Right cardiac atrium (tissue), 5 donors: ENCODE measurements at places on chromosomes 13 and 19.

GRCh38 chr19:30492586-30493270, 120.5 kb downstream of the ZNF536 start:
- no peak for DNase-seq

DNA sequence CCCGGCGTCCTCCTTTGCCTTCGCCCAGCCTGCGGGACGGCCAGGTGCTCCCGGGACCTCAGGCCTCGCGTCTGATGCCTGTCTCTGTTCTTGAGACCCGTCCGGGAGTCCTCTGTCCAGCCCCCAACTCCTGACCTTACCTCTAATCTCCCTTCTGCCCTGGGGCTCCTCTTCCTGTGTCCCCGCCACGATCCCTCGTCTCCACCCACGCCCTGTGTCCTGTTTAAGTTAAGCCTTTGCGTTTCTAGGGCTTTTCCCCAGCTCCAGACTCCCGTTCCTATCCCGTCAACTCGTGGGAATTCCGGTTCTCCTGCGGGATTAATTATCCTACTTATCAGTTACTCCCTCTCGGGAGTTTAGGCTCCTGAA, 686 bp downstream of the LENG8 start:
- no peak for DNase-seq

GRCh38 chr13:35549481-35549880, 73.0 kb upstream of the MAB21L1 start:
- DNase-seq, result no peak

- no peak for DNase-seq
Observed at GRCh38 chr13:30867089-30867669, 38.9 kb upstream of the MEDAG start.

DNA sequence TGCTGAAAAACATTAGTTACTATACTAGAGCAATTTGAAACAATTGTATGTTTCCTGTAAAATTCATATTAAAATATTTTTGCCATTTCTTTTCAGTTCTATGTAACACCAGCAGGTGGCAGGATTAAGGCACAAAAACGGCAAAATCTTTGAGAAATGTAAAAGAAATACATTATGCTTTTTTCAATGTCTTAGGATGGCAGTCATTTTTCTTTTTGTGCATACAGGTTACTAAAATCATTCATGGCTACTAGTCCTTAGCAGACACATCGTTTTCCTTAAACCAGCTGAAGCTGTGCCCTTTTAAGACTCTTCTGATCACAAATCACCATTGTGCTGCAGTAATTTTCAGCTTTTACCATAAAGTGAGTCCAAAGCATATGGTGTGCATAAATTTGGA, 800.7 kb upstream of the SLITRK5 start:
- no peak for DNase-seq

GRCh38 chr13:99124794-99125316, 75.8 kb upstream of the UBAC2 start:
- no peak for DNase-seq

DNA sequence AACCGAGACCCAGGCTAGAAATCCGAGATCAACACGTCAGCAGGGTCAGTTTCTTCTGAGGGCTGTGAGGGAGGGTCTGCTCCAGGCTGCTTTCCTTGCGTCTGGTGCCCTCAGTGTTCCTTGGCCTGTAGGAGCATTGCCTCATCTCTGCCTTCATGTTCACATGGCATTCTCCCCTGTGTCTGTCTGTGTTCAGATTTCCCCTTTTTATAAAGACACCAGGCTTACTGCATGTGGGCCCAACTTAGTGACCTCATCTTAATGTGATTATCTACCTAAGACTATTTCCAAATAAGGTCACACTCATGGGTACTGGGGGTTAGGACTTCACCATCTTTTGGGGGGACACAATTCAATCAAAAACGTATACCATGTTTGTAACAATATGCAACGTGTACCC, 57.2 kb upstream of the C1QTNF9 start:
- no peak for DNase-seq

GRCh38 chr19:16386619-16387240, 62.1 kb downstream of the KLF2 start:
- no peak for DNase-seq

DNA sequence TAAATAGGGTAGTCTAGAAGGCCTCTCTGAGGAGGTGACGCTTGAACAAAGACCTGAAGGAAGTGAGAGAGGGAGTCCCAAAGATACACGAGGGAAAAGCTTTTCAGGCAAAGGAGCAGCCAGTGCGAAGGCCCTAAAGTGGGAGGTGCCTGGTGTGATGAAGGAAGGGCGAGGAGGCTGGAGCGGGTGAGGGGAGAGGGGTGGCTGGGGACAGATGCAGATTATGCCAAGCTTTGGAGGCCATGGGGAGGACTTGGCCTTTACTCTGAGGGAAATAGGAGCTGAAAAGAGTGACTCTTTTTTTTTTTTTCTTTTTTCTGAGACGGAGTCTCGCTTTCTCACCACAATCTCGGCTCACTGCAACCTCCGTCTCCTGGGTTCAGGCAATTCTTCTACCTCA, 2.9 kb downstream of the CLPTM1 start:
- no peak for DNase-seq

- DNase-seq, result no peak
Observed at GRCh38 chr13:47696674-47697073, 304.4 kb downstream of the SUCLA2 start.

DNA sequence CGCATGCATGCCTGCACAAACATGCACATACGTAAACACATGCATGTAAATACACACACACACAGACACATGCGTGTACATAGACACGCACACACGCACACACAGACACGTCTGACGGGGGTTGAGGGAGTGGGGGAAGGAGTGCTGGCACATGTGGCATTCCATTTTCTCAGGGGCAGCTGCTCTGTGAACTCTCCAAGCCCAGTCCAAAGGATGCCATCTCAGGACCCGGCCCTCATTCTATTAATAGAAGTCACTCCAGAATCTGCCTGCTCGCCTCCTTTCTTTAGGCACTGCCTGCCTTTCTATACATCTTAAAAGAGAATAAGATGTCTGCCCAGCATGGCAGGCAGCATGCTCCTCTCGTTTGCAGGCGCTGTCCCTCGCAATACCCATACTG, 5.3 kb downstream of the ARHGEF7 start:
- no peak for DNase-seq

GRCh38 chr19:12885749-12886650, 1.0 kb downstream of the KLF1 start:
- DNase-seq, result no peak

DNA sequence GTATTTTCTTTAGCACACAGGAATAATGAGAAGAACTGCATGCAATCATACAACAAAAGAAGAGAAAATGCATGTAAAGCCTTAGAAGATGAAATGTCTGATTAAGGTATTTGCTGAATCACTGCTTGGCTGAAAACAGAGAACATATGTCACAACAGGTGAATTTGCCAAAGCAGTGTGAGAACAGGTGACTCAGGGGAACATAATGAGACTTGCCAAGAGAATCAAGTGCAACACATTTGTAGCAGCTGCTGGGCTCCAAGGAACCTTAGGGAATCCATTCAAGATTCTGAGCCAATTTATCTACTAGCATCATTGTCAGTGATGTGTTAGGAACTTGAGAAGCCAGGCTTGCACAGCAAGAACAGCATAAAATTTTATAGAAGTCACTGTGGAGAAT, 273.1 kb downstream of the PCDH20 start:
- no peak for DNase-seq

GRCh38 chr19:35061583-35062373, 20.3 kb downstream of the HPN start:
- no peak for DNase-seq

- DNase-seq, result no peak
Observed at GRCh38 chr13:69556540-69557196, 551.0 kb upstream of the ATXN8OS start.

DNA sequence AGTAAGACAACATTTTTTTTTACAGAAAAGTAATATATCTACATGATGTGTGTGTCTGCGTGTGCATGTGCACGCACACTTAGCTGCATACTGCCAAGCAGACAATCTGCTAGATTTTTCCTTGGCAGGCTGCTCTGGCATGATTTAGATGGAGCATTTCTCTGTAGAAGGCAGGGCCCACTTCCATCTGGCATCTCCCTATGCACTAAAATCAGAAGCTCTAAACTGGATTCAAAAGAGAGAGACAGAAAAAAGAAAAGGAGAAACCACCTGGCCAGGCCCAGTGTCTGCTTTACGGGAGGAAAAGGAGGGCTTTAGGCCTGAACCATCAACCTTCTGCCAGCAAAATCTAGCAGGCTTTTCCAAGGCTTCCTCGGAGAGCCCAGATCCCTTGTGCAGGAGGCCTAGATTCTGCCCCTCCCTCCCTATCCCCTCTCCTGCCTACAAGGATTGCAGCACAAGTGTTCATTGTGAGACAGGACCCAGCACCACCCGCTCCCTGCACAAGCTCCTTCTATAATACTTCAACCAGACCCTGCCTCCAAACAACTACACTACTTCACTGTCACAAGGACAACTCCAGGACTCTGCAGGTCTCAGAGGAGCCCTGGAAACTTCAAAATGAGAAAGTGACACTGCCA, 99.3 kb downstream of the DOCK9 start:
- no peak for DNase-seq

DNA sequence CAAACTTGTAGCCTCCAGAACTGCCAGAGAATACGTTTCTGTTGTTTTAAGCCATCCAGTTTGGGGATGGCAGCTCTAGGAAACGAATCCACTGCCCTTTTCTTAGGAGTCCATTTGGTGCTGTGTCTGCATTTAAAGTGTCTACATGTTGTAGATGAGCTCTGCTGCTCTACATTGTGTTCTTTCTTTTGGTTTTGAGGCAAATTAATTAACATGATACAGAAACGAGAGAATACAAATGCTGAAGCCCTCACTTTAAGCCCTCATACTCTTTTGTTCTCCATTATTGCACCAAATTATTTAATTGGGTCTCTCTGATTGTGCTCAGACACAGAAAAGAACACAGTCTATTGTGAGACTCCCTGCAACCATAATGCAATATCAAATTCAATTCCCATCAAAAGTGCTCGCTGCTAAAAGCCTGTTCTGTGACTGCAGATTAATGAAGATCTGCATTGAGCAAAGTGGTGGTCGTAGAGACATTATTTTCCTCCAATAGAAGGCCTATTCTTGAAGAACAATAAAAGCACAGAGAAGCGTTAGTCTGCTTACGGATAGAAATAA, 166.3 kb upstream of the SOX21 start:
- DNase-seq, result no peak

DNA sequence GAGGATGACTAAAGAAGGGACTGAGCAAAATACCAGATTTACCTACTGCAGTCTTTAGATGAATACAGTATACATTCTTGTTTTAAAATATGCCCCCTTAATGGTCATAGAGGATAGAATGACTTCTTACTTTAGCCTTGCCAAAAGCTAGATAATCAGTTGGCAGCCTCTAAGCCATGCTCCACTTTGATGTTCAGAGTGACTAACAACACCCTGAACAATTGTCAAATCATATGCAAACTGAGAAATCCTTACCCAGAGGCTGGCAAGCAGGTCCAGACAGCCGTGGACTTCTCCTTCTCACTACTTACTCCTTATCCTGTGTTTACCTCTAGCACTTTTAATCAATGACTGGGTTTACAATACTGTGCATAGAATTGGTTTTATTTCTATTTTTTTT, 23.6 kb upstream of the PHF11 start:
- DNase-seq, result no peak

DNA sequence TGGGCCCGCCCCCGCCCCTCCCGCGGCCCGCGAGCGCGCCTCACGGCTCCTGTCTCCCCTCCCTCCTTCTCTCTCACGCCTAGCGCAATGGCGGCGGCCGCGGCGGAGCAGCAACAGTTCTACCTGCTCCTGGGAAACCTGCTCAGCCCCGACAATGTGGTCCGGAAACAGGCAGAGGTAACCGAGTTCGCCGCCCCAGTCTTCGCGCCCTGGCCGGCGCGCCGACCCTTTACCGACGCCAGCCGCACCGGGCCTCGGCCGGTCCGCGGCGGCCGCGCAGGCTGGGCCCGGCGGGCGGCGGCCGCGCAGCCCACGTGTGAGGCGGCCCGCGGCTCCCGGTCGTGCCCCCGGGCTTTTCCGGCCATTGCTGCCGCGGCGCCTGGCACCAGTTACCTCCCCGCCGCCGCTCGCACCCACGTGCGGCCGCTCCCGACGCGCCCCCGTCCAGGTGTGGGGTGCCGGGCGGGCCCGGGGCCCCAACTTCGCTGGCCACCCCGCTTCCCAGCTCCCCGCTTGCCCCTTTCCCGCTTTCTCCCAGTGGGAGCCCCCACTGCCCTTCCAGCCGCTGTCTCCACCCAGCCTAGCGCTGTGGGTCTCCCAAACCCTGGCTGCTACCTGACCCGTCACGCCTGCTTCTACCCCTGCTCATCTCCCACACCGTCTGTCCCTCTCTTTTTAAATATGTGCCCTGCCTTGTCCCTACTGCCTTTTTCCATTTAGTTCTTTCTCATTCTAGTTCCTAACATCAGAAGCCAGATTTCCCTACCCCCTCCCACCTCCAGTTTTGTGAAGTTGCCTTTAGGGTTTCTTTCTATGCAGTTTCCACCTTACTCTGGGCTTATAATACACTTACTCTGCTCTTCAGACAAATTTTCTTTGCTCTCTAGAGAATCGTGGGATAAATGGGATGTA, 23.4 kb downstream of the IPO5 start:
- DNase-seq, result no peak

GRCh38 chr19:13095393-13095784, 7.3 kb downstream of the LYL1 start:
- peak; percentile 78 for DNase-seq

DNA sequence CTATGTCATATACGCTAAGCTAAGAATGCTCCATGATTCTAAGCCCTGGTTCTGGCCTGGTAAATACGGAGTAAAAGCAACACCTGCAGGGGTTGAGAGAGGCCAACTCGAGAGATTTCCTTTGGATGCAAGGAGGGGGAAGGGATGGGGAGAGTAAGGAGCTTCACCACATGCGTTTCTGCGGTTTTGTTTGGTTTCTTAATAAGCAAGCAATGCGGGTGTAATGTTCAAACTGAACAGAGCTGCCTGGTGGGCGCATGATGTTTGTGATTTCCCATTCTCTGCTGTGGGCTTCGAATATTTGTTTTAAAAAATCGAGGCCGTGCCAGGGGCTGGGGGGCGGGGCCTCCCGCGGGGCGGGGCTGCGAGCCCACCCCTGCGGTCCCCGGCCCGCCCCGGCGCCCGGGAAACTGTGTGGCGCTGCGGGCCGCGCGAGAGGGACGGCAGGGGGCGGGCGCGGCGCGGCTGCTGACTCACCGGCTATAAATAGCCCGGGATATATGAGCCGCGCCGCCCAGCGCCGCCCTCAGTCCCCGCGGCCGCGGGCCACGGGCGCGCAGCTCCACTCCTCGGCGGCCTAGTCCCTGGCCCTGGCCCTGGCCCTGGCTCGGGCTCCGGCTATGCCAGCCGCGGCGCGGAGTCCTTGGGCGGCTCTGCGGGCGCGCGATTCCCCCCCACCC, 5.1 kb downstream of the BBC3 start:
- DNase-seq, result peak; percentile 96
